ENCODE measurements at places on chromosomes 12 and 14. TPM values are rescaled to one million over a fixed set of nuclear protein-coding genes. Genes with fewer than 3 reads are reported as not detected.

The RFX4 gene
- total RNA-seq: not detected

The AICDA gene
- total RNA-seq: not detected

- no peak for DNase-seq
Observed at GRCh38 chr14:42947991-42948390, 1341.3 kb downstream of the LRFN5 start.

DNA sequence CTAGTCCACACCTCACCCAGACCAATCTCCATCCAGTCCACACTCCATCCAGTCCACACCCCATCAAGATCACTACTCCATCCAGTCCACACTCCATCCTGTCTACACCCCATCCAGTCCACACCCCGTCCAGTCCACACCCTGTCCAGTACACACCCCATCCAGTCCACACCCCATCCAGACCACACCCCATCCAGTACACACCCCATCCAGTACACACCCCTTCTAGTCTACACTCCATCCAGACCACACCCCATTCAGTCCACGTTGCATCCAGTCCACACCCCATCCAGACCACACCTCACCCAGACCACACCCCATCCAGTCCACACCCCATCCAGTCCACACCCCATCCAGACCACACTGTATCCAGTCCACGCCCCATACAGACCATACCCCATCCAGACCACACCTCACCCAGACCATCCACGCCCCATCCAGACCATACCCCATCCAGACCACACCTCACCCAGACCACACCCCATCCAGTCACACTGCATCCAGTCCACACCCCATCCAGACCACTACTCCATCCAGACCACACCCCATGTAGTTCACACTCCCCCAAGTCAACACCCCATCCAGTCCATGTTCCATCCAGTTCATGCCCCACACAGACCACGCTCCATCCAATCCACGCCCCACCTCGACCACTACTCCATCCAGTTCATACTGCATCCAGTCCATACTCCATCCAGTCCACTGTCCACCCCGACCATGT is 116.6 kb upstream of the RTL1 start:
- DNase-seq: no peak

- DNase-seq: no peak
Observed at GRCh38 chr12:58148405-58148804, 207.0 kb downstream of the ATP23 start.

- no peak for DNase-seq
Observed at GRCh38 chr12:104122298-104122697, 15.7 kb downstream of the NFYB start.

DNA sequence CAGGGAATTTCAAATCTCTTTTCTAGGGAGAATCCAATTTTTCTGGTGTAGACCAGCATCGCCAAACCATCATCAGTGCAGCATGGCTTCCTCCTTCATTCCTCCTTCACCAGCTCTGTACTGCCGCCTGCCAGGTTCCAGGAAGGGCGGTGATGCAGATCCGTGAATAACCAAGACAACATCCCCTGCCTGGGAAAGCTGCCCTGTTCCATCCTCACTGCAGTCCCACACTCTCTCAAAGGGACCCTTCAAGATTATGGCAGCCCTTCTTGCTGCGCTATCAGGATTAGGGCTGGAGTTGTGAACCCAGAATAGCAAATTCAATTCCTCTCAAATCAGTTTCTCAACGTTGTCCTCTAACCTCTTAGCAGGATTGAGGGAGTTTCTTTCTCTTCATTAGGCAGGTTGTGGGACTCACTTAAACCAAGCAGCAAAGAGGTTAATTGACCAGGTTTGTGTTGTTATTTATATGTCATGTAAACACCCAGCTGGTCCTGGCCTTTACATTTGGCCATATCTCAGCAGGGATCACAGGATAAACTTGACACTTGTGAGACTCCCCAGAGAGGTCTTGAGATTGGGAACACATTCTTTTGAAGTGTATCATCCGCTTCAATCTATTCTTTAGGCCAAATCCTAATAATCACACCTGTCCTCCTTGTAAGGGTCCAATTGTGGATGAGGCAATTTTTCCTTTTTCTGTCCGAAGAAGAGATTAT is 26.2 kb downstream of the TMEM30B start:
- DNase-seq: no peak

GRCh38 chr14:85190251-85190650 is 339.7 kb upstream of the FLRT2 start:
- DNase-seq: no peak

GRCh38 chr14:61187196-61187905 is 93.8 kb downstream of the TMEM30B start:
- no peak for DNase-seq

GRCh38 chr14:21526672-21527317 is 649 bp upstream of the SALL2 start:
- no peak for DNase-seq

DNA sequence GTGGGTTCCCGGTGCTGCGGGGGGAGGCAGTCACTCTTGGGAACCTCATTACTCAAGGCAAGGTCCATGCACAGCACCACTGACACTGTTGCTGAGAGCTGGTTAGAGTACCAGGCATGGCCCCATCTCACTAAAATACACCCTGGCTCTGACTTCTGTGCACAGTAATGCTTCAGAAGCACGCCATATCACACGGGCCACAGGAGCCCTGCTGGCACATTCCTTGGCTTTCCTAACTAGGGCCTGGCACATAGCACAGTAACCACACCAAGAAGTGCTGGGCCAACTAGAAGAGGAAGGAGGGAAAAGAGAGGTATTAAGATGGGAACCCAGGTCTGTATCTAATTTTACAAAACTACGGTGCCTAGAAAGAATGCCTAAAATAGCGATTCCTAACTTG is 13.5 kb upstream of the RAB35 start:
- DNase-seq: no peak

- no peak for DNase-seq
Observed at GRCh38 chr12:68267892-68268396, 14.5 kb upstream of the IL22 start.

GRCh38 chr12:115451780-115452736 is 768.1 kb upstream of the TBX3 start:
- DNase-seq: no peak

DNA sequence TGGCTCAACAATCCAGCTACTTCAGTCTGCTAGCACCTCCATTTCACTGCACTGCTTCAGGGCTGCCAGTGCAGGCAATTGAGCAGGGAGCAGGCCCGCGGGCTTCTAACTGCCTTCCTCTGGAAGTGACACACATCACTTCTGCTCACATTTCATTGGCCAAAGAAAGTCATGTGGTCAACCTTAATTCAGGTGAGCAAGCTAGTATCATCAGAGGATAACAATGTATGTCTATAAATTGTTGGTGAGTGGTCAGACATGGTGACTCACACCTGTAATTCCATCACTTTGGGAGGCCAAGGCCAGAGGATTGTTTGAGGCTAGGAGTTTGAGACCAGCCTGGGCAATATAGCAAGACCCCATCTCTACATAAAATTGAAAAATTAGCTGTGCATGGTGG is 22.3 kb upstream of the CHGA start:
- no peak for DNase-seq

GRCh38 chr12:102063069-102063468 is 1.3 kb upstream of the WASHC3 start:
- DNase-seq: no peak

DNA sequence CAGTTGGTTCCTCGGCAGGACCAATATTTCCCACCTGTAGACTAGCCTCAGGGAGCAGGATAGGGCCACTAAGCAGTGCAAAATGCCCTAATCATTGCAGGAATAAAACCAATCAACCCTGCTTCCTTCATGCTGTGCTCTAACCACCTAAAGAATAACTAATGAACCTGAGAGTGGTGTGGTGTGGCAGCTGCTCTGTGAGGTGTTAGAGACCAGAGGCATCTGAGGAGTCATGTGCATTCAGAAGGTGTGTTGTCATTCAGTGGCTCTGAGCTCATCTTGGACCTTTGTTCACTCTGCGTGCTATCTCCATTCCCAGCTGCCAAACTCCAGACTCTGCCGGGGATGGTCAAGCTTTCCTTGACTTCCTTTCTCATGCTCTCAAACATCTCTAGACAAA is 136.7 kb upstream of the EGLN3 start:
- DNase-seq: no peak

The TCHP gene
- 39.6 TPM for total RNA-seq

The ANG gene
- total RNA-seq: 41.9 TPM

The TPH2 gene
- not detected for total RNA-seq

The TCL1B gene
- not detected for total RNA-seq

The ULK1 gene
- total RNA-seq: 41.0 TPM

The LUM gene
- 30.0 TPM for total RNA-seq

- no peak for DNase-seq
Observed at GRCh38 chr14:67221248-67221981, 19.8 kb upstream of the PALS1 start.

DNA sequence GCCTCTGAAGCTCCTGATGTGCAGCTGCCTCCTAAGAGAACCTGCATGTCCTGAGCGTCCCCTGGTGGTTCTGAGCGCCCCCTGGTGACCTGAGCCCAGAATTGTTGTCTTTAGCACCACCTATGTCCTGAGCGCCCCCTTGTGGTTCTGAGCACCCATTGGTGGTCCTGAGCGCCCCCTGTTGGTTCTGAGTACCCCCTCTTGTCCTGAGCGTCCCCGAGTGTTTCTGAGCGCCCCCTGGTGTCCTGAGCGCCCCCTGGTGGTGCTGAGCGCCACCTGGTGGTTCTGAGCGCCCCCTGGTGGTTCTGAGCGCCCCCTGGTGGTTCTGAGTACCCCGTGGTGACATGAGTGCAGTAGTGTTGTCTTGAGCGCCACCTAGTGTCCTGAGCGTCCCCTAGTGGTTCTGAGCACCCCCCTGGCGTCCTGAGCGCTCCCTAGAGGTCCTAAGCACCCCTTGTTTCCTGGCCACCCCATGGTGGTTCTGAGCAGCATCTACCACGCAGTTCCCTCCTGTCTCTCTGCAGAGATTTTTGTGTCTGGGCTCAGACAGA is 782.5 kb downstream of the TMEM121 start:
- no peak for DNase-seq

DNA sequence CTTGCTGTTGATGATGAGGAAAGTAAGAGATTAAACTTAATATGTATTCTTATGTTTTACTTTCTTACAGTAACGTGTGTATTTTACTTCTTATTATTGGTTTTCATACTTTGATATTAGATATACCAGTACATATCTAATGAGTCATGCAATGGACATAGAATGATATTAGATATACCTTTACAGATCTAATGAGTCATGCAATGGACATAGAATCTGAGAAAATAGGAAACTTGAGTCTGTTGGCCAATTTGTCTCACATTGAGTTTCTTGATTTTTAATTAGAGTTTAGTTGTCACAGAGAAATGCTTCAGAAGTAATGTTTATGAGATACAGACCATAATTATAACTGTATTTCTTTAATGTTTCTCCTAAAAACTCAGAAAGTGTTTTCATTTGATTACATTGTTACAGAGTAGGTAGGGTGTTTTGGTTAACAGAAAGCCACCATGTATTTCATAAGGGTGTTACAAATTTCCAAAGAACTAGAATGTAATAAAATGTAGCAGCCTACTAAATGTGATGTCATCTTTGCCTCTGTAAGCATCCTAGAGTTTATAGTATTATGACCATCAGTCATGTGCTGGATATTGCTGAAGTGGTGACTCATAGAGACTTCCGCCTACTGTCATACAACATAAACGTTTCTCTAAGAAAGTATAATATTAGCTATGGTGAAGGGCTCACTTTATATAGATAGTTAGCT is 3.0 kb downstream of the GAS2L3 start:
- DNase-seq: no peak

GRCh38 chr14:87995500-87996290 is 2.7 kb upstream of the GALC start:
- DNase-seq: no peak

The TPPP2 gene
- total RNA-seq: not detected

DNA sequence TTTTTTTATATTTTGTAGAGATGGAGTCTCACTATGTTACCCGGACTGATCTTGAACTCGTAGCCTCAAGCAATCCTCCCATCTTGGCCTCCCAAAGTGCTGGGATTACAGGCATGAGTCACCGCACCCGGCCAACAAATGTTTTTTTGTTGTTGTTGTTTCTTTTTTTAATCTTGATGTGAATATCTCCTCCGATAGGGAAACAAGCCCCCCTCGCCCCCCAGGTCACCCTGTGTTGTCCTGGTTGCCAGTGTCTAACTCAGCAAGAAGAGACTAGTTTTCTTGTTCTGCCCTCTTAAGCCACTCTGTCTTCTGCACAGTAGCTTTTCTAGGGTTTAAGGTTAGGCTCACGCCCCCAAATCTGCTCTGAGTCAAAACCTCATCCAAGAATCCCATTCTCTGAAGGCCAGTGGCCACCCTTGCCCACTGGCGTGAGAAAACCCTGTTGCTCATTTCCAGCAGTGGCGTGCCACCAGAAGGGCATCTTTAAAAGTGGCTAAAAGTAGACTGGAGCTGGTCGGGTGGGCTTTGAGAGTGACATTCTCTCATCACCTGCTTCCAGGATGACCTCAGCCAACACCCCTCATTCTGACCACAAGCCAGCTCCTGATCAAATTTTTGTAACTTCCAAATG is 42.7 kb downstream of the C14orf132 start:
- DNase-seq: no peak

The FIGNL2 gene
- total RNA-seq: 1.1 TPM

DNA sequence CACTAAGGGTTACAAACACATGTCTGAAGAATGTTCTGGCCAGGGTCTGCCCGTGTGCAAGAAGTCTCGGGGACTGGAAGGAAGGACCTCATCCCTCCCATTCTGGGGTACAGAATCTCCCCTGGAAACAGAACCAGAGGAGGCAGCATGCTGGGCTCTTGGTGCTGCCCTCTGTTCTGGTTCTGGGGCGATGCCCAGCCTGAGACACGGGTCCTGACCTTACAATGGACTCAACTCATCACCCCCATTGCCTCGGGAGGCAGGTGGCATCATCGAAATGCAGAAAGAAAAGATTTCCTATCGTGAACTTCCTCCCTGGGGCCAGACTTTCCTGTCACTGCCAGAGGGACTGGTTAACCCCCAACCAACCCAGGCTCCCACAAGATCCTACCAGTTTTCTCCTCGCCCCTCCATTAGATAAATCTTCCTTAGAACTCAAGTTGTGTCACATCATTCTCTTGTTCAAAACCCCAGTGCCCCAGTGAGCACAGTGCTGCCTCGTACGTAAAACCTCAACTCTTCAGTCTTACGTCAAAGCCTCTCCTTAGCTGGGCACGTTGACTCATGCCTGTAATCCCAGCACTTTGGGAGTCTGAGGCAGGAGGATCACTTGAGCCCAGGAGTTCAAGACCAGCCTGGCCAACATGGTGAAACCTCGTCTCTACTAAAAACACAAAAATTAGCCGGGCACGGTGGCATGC is 52.1 kb downstream of the PSMA6 start:
- DNase-seq: no peak

DNA sequence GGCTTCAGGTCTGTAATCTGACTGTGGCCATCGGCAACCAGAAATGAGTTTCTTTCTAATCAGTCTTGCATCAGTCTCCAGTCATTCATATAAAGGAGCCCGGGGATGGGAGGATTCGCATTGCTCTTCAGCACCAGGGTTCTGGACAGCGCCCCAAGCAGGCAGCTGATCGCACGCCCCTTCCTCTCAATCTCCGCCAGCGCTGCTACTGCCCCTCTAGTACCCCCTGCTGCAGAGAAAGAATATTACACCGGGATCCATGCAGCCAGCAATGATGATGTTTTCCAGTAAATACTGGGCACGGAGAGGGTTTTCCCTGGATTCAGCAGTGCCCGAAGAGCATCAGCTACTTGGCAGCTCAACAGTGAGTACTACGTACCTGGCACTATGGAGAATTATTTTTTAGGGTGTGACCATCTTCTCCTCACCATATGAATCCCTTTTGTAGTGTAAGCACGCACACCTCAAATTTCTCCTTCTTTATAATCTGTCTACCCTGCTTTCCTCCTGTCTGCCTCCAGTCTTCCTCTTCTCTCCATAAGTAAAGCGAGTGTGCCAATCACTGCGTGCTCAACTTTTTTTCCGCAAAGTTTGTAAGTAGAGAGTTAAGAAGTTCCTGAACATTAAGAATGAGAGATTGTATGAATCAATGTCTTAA is at the start of gene TPH2:
Gene TPH2, plus strand, starts transcription at position 118 of the 658 bp plus-strand sequence. Its CDS starts 142 bp downstream, at position 260.
- DNase-seq: no peak
